ENCODE measurements at places on chromosomes 13 and 19. TPM values are rescaled to one million over a fixed set of nuclear protein-coding genes. Genes with fewer than 3 reads are reported as not detected.
A peak's percentile ranks its signal among the peaks of the same experiment; 100 is the strongest.

- DNase-seq, result no peak
Measured at GRCh38 chr19:11397089-11397610, 13.0 kb upstream of the EPOR start.

DNA sequence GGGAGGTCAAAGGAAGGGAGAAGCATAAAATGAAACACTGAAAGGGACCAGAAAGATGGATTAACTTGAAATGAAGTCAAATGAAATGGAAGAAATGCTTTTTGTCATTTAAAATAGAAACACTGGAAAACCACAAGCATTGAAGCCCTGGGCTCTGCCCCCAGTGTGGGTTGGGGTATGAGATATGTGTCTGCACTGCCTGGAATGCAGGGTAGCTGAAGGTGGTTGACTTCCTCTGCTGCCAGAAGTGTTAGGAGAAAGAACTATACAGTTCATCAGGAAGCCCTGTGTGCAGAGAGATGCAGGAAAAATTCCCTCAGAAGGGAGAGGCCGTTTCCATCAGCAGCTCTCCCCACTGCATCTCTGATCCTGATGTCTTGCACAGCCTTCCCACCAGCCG lies 69.2 kb downstream of the DHRS12 start:
- no peak for DNase-seq

GRCh38 chr13:67353941-67354340 lies 123.8 kb upstream of the PCDH9 start:
- DNase-seq, result no peak

- peak; percentile 83 for DNase-seq
Measured at GRCh38 chr19:35030257-35031071, at the start of gene SCN1B. TSS of gene SCN1B (plus strand) at chr19:35030470. CDS start at chr19:35030821, 351 bp downstream.

RYR1 gene
- total RNA-seq, result 1.1 TPM
